ENCODE measurements at places on chromosomes 12 and 14.

DNA sequence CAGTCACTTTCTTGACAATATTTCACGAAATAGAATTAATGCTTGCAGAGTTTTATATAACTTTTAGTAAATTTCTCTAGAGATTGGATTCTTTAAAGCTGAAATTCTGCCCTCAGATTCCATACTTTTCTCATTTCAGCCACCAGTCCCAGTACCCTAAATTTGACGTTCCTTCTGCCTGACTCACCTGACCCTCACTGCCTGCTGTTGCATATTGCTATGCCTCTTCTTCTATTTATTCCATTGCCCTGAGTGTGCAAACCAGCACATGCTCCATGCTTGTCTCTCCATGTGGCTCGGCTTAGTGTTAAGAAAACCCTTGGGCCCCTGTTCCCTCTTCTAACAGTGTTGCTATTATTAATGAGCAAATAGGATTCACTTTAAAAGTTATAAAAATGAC is 533.3 kb downstream of the LRFN5 start:
- no peak for DNase-seq

- no peak for DNase-seq
These were observed 210.5 kb downstream of the FOXN3 start for GRCh38 chr14:89206389-89207031.

- no peak for DNase-seq
These were observed 136.5 kb downstream of the FBXL14 start for GRCh38 chr12:1457901-1458300.

DNA sequence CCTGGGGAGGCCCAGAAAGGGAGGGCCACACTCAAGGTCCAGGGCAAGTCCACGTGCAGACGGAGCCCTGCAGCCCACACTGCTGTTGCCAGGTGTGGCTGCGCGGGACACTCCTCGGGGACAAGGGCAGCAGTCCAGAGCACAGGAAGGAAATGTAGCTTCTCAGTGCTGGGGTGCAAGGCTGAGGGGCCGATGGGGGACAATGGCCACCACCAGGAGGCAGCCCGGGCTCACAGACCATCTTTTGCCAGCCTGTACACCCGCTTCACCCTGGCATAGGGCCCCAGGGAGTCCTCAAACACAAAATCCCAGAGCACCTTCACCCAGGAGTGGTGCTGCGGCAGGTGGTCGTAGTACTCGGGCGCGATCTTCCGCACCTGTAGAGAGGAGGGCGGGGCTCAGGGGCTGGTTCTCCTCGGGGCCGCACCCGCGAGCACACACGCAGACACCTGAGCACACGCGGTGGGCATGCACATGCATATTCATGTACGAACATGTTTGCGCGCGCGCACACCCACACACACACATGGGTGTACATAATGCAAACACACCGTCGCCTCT is 12.8 kb downstream of the DEGS2 start:
- DNase-seq, result no peak

- DNase-seq, result no peak
These were observed 34.6 kb downstream of the P2RX7 start for GRCh38 chr12:121167232-121167820.

- no peak for DNase-seq
These were observed 110.0 kb downstream of the DYRK2 start for GRCh38 chr12:67758521-67758920.

DNA sequence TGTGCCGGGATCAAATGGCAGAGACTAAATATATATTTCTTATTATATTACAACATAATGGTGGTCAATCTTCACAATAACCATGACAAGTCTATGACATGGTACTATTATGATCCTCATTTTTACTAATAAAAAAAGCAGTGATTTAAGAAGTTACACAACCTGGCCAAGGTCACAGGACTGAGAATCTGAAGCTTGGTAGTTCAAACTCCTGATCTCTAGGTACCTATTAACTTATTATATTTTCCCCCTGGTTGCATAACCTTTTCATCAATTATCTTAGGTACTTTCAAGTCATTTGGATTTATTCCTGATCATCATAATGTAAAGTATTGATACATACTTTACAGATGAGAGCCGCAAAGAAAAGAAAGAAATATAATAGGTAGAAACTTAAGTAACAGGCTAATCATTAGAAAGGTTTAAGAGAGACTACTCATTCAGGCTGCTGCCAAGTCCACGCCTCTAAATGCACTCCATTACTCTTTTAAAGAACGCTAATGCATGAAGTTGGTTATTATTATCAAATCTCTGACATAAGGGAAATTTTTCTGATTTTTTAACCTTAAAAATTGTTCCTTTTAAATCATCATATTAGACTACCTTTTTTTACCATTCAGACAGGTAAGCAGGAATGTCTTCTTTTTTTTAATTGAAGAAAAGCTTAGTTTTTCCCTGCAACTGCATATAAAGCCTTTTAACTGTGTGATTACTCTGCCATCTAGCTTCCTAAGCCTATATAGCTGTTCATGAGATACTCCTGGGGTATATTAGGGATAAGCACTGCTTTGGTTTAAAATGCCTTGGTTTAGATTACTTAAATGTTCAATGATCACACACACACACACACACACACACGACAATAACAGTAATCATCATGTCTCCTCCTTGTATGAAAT is 35.6 kb downstream of the RPS29 start:
- no peak for DNase-seq
